ENCODE measurements at places on chromosomes 5 and 9.

DNA sequence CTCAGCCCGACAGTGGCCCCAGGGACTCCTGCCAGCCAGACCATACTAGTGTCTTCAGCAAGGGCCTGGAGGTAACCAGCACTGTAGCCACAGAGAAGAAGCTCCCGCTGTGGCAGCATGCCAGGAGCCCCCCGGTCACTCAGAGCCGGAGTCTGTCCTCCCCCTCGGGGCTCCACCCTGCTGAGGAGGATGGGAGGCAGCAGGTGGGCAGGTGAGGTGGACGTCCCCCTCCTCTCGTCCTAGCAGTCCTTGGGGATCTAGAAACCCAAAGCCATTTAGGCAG, 28.0 kb upstream of the LRRC14B start:
- DNase-seq, result no peak

DNA sequence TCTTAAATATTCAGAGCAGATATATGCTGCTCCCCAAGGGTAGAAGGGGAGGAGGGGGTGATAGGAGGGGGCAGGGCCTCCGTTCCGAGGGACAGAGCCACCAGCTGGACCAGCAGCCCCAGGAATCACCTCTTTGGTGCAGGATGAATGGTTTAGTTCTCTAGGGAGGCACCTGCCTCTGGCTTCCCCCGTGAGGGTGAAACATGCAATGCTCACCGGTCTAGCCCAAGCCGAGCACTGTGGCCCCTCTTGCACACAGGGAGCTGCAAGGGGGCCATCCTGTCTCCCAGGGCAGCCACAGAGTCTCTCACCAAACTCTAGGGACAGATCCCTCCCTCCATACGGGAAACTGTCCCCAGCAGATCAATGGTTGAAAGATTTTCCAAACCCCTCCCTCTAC, 163.7 kb downstream of the DAB2IP start:
- no peak for DNase-seq

DNA sequence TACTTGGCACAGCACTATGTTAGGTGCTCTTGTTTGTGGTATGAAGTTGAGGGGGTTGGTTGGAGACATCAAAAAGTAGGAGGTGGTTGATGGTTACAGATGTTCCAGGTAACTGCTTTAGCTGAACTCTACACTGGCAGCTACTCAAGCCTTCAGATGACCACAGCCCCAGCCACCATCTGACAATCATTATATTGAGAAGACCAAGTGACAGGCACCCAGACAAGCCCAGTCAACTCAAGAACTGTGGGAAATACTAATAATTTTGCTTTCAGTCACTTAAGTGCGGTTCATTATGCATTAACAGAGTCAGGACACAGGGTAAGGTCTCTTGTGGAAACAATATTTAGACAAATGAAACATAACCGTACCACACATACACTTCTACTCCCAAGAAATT, 38.9 kb upstream of the SLIT3 start:
- DNase-seq, result no peak

DNA sequence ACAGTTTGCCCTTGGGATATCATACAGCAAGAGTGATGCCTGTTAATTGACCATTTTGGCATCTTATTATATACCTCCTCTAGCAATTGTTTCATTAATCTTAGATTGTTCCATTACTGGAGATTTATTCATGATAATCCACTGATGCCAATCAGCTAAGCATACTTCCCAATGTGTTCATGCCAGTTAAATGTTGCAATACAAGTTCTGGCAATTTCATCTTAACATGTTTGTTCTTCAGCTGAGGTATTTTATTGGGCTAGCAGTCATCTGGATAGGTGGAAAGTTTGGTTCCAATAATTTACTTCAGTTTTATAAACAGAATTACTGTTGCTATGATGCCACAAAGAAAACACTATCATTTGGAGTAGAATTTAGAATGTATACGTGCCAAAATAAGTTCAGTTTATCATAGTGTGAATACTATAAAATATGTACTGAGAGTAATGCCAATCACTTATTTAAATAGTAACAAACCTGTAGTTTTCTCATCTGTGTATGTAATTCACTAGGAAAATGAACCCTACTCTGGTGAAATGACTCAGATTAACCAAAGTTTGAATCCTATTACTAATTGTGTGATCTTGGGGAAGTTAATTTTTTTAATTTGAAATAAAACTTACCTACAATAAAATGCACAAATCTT, 27.9 kb upstream of the IL31RA start:
- DNase-seq, result no peak

- DNase-seq, result no peak
These were observed 160.5 kb downstream of the UNC13B start for GRCh38 chr9:35322075-35322885.
